ENCODE measurements at places on chromosomes 2 and 18. TPM values are rescaled to one million over a fixed set of nuclear protein-coding genes. Genes with fewer than 3 reads are reported as not detected.

NHEJ1 gene
- total RNA-seq = 25.7 TPM

NCK2 gene
- total RNA-seq = 51.1 TPM

DNA sequence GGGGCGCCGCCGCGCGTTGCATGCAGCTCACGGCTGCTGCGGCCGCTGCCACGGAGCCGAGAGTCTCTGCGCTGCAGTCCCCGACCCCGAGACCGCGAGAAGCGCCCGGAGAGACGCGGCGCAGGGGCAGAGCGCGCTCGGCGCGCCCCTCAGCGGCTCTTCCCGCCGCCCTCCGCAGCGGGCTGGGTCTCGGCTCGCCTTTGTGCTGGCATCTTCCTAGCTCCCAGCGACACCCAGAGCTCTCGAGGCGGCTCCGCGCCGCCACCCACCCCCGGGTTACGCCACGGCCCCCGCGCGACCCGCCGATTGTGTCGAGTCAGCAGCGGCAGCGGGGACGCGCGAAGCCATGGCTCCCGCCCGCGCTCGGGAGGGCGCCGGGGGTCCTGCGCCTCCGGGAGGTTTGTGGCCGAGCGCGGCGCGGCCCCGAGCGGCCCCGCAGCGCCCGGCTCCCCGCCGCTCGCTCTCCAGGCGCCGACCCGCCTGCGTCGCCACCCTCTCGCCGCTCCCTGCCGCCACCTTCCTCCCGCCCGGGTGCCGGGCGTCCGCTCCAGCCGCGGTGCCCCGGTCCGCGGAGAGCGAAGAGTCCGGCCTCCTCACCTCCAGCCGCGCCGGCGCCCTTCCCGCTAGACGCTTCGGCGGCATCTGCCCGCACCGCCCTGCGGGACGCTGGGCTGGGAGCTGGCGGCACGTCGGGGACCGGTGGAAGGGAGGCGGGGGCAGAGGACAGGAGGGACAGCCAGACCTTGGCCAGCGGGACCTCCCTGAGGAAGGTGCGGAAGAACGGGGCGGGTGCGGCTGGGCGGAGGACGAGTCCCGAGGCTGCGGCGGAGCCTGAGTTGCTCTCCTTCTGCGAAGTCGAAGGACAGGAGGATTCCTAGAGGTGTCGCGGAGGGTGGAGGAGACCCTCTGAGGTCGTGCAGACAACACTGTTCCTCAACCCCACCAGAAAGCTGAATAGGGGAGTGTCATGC is 46.3 kb upstream of the CCDC150 start:
- peak; percentile 70 for DNase-seq

DNA sequence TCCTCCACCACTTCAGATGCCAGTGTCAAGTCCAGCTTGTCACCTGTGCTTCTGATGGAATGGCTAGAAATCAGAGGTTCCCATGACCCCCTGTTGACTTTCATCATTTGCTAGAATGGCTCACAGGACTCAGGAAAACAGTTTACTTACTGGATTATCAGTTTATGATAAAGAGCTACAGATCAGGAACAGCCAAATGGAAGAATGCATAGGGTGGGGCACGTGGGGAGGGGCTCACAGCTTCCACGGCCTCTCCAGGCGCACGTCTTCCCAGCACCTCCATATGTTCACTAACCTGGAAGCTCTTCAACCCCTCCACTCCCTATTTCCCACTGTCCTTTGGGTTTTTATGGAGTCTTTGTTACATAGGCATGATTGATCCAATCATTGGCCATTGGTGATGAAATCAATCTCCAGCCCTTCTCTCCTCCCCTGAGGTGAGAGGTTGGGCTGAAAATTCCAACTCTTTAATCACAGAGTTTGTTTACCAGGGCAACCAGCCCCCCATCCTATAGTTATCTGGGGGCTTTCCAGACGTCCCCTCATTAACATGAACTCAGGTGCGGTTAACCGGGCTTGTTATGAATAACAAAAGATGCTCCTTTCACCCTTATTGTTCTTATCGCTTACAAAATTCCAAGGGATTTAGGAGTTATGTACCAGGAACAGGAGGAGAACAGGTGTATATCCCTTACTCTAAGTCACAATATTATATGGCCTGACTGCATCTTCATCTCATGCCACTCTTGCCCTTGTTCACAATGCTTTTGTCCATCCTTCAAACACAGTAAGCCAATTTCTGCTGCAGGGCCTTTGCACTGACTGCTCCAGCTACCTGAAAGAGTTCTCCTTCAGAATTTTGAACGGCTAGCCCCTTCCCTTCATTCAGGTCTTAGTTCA is 35.2 kb downstream of the ANXA4 start:
- DNase-seq = no peak

- DNase-seq = peak; percentile 29
These were observed 69.3 kb downstream of the NRP2 start for GRCh38 chr2:205751569-205752031.

GRCh38 chr2:152580714-152581113 is 136.5 kb downstream of the PRPF40A start:
- peak; percentile 57 for DNase-seq
